ENCODE measurements at places on chromosomes 1 and 21. TPM values are rescaled to one million over a fixed set of nuclear protein-coding genes. Genes with fewer than 3 reads are reported as not detected.

GRCh38 chr1:151502859-151503780 lies 8.1 kb upstream of the CGN start:
- DNase-seq = no peak

DNA sequence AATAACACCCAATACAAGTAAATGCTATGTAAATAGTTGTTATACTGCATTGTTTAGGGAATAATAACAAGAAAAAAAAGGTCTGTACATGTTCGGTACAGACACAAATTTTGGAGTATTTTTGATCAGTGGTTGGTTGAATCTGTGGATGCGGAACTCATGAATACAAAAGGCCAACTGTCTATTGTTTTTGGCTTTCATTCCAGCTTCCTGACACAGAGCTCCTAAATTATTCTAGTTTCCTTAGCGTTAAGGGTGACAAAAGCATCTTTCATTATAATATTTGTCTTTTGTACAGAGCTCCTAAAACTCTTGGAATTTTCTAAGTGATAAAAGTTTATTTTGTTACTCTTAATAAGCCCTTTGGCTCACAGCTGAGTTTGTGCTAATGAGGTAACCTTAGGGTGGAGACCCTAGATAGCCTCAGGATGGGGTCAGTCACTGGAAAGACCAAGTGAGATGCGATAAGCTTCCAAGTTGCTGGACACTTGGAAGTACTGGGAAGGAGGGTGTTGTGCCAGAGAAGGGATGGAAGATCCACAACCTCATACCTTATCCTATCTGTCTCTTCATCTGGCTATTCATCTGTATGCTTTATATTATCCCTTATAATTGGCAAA lies 57.4 kb upstream of the PRRC2C start:
- DNase-seq = no peak

- no peak for DNase-seq
These were observed 50.2 kb downstream of the KCNJ6 start for GRCh38 chr21:37866027-37866426.

DNA sequence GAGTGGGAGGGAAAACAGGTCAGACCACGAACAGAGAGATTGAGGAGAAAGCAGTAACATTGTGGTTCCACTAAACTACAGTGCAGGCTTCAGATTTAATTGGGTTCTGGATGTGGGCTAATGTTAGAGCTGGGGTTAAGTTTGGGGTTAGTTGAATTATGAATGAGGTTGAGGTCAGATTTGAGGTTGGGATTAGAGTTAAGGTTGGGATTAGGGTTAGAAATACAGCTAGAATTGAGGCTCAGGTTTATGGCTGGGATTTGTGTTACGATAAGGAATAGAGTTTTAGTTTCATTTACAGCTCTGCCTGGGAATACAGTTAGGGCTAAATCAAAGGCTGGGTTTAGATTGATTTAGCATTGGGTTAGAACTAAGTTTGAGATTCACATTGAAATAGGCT lies 1.8 kb upstream of the VSIG8 start:
- no peak for DNase-seq

- DNase-seq = peak; percentile 72
These were observed 108.3 kb downstream of the HIVEP3 start for GRCh38 chr1:41810446-41810845.

DNA sequence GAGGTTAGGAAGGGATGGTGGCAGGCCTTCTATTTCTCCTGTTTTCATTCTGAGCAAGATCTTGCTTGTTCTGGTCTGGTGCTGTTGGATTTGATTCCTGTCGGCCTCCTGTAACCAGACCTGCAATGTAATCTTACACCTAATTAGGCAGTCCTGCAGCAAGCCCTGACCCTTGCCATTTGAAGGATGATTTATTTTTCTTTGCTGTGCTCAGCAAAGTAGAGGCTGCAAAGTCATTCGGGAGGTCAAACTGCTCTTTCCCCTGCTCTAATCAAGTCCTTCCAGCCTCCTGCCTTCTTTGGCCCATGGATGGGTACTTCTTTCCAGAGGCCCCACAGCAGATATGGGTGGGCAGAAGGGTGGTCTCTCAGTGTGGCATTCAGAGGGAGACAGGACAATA lies 417.7 kb upstream of the USP24 start:
- no peak for DNase-seq

TMOD4 gene
- 0.69 TPM for total RNA-seq

DNA sequence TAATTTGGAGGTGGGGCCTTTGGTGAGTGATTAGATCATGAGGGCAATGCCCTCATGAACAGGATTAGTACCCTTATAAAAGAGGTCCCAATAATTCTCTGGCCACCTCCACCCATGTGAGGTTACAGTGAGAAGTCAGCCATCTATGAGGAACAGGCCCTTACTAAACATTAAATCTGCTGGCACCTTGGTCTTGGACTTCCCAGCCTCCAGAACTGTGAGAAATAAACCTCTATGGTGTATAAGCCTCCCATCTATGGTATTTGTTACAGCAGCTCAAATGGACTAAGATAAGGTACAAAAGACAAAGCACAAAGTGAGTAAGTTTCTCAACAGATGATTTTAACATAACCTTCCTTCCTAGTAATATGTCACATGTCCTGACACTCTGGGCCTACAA lies 22.3 kb downstream of the NRIP1 start:
- DNase-seq = no peak

AADACL3 gene
- not detected for total RNA-seq

Measured in activated CD4-positive, alpha-beta T cell treated with anti-CD3 and anti-CD28 coated beads for 36 hours (primary cell).